ENCODE measurements at places on chromosomes 12 and 14.

DNA sequence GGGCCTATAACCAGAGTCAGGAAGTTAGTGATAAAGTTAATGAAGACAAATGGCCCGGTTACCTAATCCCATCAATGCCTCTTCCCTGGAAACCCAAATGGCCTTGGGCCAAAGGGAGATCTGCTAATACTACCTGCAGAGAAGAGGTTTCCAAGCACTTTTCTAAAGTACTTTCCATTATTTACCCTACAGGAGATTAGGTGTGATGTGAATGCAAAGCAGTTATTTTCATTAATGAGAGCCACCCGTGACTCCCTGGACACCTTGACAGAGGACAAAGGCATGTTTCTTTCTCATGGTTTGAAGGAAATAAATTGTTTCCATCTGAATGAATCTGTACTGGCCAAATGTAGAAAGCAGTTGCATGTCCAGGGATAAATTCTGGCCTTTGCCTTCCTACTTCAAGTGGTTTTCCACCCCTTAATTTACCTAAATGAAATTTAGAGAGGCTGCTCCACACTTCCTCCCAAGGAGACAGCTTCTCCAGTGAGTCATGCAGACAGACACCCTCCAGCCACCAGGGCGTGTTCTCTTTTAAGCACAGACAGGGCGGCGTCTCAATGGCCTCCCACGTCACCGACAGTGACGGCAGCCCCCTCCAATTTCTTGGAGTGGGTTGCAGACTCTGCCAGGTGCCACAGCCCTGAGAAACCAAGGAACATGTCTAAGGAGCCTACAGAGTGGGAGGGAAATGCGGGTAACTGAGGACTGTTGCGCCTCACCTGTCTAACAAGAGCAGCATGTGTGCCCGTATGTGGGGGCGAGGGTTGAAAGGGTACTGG lies 43.9 kb upstream of the GNPNAT1 start:
- DNase-seq, result peak; percentile 77

GRCh38 chr14:92582706-92583452 lies 69.3 kb downstream of the RIN3 start:
- no peak for DNase-seq

DNA sequence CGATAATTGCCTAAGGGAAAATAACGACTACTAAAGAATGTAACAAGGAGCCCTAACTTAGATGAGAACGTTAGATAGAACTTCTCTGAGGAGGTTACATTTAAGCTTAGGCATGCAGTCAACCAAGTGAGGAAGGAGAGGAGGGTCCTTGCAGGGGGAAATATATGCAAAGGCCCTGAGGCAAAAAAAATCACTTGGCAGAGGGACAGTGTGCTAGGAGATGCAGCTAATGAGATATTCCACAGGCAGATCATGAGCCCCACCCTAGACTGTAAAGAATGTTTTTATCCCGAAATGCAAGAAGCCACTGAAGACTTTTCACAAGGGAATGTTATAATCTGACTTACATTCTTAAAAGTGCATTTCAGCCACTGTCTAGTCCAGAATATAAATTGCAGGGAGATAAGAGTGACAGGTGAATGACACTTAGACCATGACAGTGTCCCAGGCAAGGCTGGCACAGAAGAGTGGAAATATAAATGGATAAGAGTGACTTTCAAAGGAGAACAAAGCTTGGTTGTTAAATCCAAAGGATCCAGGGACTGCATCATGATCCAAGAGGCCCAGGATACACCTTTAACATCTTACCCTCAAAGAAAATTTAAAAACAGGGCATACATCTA lies 61.0 kb downstream of the PPM1H start:
- no peak for DNase-seq

DNA sequence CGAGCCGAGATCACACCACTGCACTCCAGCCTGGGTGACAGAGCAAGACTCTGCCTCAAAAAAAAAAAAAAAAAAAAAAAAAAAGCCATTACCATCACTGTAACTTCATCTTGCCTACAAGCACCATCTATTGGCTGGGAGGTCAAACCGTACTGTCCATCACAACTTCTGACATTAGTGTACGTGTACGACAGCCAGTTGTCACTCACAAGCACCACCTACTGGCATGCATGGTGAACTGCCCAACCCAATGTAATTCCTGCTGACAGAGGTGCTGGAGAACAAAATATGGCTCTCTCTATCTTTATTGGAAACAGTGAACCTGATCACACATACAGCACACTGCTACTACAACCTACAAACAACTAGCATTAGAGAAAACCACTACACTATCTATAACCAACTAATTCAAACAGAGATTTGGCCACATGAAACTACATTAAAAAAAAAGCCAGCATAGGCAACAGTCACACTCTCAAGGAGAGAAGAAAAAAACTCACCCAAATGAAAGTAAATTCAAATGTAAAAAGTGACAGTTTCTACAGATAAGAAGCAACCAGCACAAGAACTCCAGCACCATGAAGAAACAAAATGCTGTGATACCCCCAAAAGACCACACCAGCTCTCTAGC lies 82.3 kb downstream of the PUS7L start:
- peak; percentile 28 for DNase-seq

DNA sequence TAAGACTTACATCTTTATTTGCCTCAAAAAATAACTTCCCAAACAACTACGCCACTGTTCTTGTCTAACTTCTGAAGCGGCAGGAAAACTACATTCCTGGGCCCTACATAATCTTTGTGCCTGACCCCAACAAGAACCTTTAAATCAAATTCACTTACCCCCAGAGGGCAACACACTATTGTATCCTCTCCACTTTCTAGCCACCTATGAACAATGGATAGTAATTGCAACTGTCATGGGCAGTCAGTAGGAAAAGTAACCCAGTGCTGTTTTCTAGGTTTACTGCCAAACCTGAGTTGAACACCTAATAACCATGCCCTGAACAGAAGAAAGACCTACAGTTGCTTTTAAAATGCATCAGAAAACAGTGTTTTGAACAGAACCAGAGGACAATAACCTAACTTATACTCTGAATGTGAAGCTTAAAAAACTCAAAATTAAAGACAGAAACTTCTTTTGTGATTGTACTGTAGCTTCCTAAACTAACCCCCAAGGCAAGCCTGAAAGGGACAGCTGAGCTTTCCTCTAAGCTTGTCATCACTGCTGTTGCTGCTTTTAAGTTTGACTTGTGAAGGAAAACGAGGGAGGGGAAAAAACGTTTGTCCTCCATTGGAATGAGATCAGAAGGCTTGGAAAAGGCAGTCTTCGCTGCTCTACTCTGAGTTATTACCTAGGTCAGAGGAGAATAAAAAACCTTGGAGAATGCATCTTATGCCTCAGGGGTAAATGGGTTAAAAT lies 195.7 kb downstream of the SOX5 start:
- DNase-seq, result no peak

DNA sequence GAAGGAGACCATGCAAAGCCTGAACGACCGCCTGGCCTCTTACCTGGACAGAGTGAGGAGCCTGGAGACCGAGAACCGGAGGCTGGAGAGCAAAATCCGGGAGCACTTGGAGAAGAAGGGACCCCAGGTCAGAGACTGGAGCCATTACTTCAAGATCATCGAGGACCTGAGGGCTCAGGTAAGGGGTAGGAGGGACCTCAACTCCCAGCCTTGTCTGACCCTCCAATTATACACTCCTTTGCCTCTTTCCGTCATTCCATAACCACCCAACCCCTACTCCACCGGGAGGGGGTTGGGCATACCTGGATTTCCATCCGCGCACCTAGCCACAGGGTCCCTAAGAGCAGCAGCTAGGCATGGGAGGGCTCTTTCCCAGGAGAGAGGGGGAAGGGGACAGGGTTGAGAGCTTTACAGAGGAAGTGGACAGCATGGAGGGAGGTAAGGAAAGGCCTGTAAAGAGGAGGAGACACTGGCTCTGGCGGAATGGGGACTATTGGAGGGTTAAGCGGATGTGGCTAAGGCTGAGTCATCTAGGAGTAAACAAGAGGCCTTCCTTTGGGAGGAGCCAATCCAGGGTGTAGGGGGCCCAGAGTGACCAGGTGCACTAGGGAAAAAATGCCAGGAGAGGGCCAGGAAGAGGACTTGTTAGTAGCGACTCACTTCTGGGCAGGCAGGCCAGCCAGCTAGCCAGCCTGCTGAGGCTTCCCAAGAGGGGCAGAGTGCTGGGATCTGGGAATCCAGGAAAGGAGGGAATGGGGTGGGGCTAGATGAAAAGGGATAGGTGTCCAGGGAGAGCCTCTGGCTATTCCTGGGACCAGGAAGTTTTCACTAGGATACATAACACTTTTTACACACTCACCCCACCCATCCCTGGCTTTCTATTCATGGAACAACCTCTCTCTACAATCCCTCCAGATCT lies 754 bp downstream of the KRT18 start:
- DNase-seq, result peak; percentile 17

DNA sequence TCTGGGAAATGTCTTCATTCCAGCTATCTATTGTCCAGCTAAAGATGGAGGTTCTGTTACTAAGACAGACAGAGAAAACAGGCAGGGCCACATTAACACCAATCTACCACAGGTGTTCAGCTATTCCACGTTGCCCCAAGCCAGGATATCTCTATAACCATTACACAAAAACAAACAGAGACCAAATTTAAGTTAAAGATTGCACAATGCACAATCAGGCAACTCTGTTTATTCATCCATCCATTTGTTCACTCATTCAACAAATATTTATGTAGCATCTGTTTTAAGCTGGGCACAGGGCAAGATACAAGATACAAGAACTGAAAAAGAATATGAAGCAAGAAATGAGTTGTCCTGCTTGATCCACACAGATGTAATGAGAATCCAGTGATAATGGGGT lies 629.0 kb downstream of the MED13L start:
- no peak for DNase-seq
